ENCODE measurements at places on chromosomes 1 and 21.

- DNase-seq: no peak
These were observed 1.7 kb downstream of the RHOU start for GRCh38 chr1:228736844-228737445.

DNA sequence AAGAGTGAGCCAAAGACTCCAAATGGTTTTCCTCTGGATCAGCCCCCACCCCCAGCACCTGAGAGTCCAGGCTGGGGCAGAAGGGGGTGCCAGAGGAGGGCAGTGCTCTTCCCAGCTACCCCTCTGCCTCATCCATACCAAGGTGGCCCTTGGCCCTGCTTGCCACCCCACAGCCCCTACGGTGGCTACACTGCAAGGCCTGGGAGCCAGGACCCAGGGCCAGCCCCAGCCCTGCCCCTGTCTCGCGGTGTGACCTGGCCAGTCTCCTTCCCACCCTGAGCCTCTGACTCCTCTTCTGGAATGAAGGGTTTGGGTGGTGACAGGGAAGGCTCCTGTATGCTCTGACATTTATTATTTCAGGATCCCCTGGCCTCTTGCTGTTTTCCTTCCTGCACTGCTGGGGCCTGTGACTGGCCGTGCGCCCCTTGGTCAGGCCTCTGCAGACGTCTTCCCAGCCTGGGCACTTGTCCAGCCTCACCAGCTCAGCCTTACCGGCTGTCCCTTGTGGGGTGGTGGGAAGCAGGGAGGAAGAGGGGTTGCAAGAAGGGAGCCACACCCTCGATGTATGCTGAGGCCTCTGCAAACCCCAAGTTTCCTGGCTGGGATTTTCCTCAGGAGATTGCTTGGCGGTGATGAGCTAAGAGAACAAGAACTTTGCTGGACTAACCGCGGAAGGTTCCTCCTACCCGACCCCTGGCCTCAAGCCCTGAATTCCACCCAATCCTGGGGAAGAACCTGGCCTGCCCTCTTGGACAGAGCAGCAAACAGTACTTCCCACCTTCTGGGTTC is 13.5 kb downstream of the ASAP3 start:
- no peak for DNase-seq

GRCh38 chr1:157181258-157181657 is 43.1 kb upstream of the ETV3 start:
- DNase-seq: no peak

- no peak for DNase-seq
These were observed at the start of gene PLPPR5 for GRCh38 chr1:99004861-99005442. TSS of gene PLPPR5 (minus strand) at chr1:99004861. CDS start at chr1:99004671, 190 bp downstream.

GRCh38 chr1:166172106-166172505 is 5.3 kb upstream of the FAM78B start:
- no peak for DNase-seq

- no peak for DNase-seq
These were observed 10.4 kb upstream of the TMEM240 start for GRCh38 chr1:1550591-1551432.

DNA sequence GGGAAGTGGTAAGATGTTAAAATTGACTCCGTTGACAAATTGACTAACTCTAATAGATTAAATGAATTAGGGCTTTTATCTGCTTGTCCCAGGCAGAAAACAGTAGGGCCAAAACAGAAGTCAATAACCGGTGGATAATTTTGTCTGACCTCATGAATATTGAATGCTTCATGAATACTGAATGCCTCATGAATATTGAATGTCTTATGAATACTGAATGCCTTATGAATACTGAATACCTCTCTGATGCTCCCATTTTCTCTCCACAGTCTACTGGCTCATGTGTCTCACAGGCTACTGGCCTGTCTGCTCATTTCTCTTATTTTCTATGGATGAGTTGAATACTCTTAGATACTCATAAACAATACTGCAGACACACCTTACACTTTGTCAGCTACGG is 56.0 kb downstream of the POFUT2 start:
- DNase-seq: no peak

DNA sequence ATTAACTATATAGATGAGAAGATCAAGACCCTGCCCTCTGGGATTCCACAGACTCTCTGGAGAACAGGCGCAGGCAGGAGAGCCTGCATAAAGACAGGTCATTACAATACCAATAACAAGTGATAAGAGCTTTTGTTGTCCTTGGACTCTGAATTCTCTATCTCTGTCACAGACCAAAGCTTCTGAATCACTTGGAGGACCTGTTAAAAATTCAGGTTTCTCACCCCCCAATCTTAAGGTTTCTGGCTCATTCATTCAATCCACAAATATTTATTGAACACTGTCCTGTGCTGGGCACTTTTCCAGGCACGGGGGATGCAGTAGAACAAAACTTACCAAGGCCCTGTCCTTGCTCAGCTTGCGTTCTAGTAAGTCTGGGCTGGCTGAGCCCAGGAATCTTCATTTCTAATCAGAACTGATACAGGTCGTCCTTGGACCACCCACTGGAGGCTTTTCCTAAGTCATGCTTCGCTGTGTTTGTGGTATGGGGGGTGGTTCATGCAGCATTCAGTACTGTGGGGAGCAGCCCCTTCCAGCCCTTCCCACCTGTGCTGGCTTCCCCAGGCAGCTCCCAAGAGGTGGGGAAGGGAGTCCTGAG is 1.4 kb downstream of the EFNA4 start:
- no peak for DNase-seq

GRCh38 chr1:117794073-117794472 is 135.3 kb downstream of the GDAP2 start:
- DNase-seq: no peak

DNA sequence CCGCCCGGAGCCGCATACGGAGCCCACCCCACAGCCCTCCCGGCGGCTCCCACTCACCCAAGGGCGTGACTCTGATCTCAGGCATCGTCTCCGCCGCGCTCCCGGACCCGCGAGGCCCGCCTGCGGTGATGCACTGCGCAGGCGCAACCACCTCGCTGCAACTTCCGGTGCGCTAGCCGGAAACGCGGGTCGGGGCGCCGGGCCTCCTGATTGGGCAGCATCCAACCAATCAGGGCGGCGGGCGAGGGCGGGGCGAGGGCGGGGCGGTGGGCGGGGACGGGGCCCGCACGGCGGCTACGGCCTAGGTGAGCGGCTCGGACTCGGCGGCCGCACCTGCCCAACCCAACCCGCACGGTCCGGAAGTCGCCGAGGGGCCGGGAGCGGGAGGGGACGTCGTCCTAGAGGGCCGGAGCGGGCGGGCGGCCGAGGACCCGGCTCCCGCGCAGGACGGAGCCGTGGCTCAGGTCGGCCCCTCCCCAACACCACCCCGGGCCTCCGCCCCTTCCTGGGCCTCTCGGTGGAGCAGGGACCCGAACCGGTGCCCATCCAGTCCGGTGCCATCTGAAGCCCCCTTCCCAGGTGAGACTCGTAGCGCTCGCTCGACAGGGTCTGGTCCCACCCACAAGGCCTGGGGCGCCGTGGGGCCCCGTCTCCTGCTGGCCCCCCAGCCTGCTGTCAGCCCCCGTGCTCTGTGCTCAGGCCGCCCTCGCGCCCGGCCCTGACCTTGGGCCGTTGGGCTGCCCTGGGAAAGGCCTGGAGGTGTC is at the start of the genes CPTP and INTS11:
Gene CPTP, plus strand, starts transcription at position 279 of the 764 bp plus-strand sequence. CDS start 2,109 bp downstream, outside the sequence.
Gene INTS11, minus strand, starts transcription at position 137 of the 764 bp plus-strand sequence. Its CDS starts 52 bp downstream, at position 85.
- DNase-seq: peak; percentile 93

- no peak for DNase-seq
These were observed 41.2 kb upstream of the CR1L start for GRCh38 chr1:207603777-207604176.

GRCh38 chr1:95991787-95992520 is 729.6 kb upstream of the PTBP2 start:
- DNase-seq: no peak
